Esophagus mucosa (tissue), 1 donor: ENCODE measurements at places on chromosomes 12 and 14.

DNA sequence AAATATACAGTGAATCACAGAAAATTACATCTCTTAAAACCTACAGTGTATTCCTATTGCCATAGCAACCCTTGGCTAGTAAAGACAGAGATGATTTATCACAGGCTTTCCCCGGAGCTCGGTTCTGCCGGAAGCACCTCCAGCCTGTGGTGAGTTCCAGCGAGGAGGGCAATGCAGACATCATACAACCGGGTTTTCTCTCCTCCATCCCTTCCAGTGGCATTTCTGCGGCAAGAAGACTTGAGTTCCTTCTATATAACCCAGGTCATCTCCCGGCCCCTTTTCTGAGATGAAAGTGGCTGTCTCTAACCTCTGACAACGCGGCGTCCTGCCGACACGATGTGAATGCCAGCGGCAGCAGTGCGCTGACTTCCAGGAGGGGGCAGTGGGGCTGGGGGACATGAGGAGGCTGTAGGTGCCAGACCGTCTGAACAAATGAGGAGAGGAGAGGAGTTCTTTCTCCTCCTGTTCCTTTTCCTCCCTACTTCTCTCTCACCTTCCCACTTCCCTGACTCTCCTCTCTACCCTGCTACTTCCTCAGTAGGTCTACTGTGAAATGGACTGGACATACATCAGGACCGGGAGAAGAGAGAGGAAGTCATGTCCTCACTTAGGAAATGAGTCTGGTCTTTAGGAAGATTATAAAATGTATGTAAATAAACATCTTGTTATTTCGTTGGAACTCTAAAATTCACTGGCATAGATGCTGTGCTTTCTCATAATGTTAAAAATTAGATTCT, 68.6 kb upstream of the MAX start:
- ATAC-seq = no peak

DNA sequence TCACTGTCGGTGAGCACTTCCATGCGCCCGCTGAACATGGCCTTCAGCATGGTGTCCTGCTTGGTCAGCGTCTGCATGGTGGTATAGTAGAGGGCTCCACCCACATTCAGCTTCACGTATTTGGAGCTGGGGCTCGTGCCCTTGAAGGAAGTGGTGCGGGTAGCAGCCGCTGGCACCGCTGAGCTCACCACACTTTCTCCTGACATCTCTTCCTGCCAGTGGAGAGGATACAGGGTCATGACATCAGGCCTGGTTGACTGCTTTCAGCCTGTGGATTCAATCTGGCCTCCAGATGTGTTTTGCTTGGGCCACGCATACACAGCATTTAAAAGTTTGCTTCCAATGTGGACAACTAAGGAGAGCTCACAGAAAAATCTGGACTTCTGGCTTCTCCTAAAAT, 7.6 kb downstream of the KCTD10 start:
- ATAC-seq = no peak

DNA sequence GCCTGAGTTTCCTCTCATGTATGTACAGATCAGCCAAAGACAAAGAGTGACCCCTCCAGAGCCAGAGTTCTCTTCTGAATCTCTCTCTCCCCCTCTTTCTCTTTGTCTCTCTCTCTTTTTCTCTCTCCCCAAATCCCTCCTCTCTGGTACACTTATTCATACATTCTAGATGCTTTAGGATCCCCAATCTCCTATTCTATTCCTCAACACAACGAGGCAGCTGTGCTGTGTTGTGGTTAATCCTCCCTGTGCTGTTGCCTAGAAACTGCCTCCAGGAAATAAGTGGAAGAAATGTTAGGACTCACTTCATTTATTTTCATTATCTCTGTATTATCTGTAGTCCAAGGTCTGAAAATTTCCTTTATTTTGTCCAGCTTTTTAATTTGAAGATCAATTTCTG, 350.5 kb upstream of the OR4E1 start:
- no peak for ATAC-seq

GRCh38 chr12:3137268-3137781, 60.1 kb downstream of the TSPAN9 start:
- peak; percentile 26 for ATAC-seq

DNA sequence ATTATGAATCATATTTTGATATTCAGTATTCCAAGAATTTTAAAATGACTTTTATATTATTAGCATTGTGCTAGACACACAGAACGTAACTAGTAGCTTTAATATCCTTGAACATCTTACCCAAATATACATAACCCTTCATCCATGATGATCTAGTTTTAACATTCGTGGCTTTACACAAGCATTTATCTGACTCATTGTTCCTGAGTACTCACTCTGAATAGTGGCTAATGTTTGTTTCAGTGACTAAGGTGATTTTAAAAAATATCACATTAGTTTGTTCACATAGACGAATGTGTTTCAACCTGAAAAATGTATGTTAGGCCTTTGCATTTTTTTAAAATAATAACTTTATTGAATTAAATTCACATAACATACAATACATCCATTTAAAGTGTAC, 80.0 kb upstream of the PTPRQ start:
- ATAC-seq = no peak

DNA sequence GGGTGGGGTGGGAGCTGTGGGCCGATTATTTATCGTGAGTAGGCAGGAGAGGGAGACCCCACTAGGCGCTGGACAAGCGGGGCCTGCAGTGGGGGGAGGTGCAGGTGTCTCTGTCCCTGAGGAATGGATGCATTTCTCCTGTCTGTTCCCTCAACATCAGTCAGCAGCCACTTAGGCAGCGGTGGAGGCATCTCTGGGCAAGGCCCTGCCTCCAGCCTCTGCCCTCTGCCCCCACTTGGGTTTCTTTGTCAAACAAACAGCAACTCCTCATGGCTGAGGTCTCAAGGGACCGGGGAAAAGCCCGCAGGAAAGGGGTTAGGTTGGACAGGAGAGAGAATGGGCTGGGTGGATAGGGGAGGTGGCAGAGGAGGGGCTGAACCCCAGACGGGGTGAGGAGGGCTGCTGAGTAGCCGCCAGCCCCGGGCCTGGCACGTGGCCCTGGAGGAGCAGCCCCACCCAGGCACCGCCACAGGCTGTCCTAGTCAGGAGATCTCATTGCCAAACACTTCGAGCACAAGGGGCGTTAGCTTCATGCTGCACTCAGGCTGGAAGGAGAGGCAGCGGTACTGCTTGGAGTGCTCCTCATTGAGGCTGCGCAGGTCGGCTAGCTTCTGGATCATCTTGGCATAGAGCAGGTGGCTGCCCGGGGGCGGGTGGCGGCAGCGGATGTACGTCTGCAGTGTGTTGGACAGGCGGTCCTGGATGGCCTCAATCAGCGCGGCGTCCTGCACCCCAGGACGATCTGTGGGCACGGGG, 24.7 kb upstream of the HDAC7 start:
- ATAC-seq = peak; percentile 67

DNA sequence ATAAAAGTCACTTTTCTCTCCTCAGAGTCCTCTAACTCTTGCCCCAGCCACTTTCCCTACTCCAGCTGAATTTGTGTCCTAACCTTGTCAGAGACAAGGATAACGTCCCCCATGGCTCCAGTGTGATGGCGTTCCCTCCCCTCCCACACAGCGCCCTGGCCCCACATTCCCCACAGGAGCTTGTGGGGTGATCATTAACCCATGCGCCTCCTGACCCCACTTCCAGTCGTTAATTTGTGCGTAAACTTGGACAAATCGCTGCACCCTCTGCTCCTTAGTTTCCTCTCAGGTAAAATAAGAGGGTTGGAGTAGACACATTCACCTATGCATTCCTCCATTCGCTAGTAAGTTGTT, 22.9 kb upstream of the BCDIN3D start:
- no peak for ATAC-seq
